Nucleus accumbens (tissue), 56 donors: ENCODE measurements at places on chromosomes 2 and 18.

DNA sequence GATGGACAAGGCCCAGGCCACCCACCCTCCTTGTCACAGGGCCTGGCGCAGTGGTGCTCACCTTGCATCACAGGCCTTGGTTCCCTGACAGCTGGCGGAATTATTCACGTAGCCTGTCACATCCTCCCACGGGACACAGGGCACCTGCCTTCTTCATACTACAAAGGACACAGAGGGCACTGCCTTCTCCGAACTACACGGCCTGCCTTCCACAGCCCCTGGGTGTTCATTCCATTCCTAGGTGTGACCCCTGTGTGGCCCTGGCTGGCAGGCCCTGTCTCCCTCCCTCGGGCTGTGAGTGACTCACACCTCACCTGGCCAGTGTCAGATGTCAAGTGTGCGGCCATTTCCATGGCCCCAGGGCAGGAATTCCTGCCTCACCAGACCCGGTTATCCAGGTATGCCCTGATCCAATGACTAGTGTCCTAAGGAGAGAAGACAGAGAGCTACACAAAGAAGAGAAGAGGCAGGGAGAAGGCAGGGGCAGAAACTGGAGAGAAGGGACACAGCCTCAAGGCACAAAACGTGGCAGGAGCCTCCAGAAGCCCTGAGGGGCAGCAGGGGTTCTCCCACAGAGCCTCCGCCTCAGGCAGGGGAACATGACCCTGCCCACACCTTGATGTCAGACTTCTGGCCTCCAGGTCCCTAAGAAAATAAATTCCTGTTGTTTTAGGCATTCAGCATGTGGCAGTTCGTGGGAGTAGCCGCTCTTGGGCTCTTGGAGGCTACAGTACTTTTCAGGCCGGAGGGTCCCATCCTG, 43.4 kb downstream of the MBP start:
- no peak for DNase-seq

DNA sequence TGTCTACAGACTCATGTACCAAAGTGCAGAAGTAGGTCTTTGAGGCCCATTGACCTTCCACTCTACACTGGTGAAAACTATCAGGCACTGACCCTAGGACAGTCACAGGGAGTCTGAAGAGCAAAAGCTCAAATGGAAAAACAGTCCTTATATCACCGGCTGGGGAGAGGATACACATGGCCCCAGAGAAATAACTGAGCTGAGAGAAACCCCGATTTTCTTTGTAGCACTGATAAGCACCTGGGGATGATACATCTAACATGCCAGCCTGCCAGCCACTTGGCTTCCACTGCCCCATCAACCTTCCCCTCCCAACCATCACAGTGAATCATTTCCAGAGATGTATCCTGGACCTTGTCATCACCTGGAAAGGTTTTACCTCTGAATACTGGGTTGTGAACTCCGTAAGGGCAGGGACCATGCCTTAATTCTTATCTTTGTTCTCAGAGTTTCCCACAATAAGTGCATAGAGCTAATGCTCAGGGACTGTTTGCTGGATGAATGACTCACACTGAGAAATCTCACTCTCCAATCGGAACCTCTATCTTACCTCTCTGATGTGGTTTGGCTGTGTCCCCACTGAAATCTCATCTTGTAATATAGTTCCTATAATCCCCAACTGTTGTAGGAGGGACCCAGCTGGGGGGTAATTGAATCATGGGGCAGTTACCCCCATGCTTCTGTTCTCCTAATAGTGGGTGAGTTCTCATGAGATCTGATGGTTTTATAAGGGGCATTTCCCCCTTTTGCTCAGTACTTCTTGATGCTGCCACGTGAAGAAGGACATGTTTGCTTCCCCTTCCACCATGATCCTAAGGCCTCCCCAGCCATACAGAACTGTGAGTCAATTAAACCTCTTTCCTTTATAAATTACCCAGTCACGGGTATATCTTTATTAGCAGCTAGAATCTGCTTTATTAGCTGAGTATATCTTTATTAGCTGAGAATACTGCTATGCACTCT, 37.1 kb downstream of the EVA1A start:
- no peak for DNase-seq

GRCh38 chr2:191835539-191836350, 11.1 kb downstream of the CAVIN2 start:
- no peak for DNase-seq

- no peak for DNase-seq
Observed at GRCh38 chr2:170762760-170763159, 7.4 kb upstream of the ERICH2 start.

DNA sequence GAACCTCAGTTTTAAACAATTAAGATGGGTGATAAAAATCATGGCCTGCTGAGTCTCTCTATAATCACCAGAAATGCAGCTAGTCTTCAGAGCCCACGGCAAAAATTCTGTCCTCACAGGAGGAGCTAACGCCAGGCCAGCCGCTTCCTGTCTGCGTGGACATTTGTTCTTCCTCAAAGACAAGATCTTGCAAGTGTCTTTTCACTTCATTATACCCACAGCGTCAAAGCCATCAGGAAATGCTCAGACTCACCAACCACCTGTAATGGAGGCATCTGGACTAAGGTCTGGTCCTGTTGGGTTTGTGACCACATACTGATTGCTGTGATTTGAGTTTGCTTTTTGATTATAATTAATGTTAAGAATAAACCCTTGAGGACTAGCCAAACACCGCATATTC, 473.8 kb upstream of the MC4R start:
- no peak for DNase-seq
